ENCODE measurements at places on chromosomes 4 and X.

DNA sequence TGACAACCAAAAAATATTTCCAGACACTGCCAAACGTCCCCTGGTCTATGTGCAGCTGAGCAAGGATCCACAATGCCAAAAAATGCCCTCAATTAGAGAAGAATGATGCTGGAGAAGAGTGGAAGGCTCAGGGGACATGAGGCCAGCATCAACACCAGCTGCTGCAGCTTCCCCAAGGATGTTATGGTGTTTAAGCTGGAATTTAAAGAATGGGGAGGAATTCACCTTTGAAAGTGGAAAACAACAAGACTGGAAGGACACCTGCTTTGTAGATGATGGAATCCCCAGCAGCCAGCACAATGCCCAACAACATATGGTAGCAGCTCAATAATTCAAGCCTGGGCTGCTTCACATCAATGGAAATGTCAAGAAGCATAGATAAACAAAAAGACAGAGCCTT is 20.3 kb upstream of the SMPX start:
- no peak for DNase-seq

DNA sequence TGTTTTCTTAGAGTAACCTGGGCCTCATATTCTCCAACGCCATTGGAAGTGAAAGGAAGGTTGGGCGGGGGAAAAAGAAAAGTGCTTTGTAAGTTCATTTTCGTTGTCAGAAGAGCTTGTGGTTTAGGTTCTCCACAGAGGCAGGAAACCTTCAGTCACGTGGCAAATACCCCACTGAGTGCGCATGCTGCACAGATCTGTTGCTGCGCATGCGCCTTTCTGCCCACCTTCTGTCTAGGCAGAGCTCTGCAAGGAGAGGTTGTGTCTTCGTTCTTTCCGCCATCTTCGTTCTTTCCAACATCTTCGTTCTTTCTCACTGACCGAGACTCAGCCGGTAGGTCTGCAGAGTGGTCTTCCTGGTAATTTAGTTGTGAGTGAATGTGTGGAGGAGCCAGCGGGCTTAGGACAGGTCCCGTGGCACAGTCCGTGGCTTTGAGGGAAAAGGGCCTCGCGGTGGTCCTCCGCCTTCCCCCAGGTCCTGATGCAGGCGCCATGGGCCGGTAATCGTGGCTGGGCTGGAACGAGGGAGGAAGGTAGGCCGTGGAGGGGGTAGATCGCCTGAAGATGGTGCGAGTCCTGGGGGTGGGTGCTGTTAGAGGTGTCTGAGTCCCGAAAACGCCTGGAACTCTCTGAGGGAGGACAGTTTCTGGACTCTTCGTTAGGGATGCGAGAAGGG is at the start of gene PAGE5:
Gene PAGE5 (plus strand): TSS at position 228 of the 676 bp plus-strand sequence. CDS start 1,037 bp downstream, outside the sequence.
- DNase-seq: no peak

DNA sequence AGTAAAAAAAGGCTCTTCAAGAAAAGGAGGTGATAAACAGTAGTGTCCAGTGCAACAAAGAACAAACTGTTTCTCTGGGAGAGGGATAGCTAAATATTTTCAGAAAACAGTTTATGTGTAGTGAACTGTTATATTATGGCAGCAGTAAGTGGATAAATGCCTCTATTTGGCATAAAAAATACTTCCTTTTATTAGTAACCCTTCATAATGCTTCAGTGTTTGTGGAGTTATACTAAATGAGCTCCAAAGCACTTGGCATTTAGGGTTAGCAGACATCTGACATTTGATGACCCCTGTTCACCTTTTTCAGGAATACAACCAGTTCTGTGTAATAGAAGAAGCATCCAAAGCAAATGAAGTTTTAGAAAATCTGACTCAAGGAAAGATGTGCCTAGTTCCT is 31.9 kb downstream of the TRAPPC11 start:
- DNase-seq: no peak

DNA sequence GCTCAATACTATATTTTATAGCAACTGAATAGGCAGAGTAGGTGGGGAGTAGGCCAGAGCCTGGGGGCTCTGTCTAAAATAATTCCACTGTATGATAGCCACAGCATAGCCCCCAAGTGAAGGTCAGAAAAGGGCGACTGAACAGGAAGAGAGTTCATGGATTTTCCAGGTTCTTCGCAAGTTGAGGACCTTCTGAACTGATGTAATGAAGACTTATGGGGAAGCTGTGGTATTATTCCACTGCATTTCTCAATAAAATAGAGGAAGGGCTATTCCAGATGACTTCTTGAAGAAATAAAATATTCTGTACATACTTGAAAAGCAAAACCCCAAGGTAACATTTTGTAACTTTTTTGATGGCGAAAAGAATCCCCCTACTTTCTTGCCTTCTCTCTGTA is 231.4 kb upstream of the GPC4 start:
- no peak for DNase-seq

DNA sequence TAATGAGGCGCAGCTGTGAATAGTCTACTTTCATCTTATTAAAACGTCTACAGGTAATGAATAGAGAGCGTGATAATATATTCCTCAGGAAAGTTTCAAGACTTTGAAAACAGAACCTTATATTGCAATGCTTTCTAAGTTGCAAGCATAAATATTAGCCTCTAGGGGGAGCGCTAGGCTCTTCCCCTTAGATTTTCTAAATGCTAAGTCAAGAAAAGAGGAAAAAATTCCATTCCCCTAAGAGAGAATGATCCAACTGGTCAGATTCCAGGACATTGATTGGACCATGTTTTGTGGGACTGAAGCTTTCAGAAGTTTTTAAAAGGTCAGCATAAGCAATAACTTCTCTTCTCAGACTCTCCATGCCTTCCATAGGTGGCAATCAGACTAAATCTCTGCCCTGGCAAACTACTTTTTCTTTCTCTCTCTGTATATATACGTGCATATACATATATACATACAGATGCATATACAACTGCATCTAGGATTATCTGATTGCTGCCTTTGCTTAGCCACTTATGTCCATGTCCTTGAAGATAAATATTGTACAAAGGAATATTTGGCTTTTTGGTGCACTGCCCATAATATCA is 492.9 kb downstream of the INPP4B start:
- DNase-seq: peak; percentile 34

- DNase-seq: no peak
These were observed 29.3 kb downstream of the ZNF827 start for GRCh38 chr4:145909281-145909715.

GRCh38 chrX:112714357-112714918 is 34.7 kb upstream of the LHFPL1 start:
- DNase-seq: no peak
